ENCODE measurements at places on chromosomes 11 and 22.

DNA sequence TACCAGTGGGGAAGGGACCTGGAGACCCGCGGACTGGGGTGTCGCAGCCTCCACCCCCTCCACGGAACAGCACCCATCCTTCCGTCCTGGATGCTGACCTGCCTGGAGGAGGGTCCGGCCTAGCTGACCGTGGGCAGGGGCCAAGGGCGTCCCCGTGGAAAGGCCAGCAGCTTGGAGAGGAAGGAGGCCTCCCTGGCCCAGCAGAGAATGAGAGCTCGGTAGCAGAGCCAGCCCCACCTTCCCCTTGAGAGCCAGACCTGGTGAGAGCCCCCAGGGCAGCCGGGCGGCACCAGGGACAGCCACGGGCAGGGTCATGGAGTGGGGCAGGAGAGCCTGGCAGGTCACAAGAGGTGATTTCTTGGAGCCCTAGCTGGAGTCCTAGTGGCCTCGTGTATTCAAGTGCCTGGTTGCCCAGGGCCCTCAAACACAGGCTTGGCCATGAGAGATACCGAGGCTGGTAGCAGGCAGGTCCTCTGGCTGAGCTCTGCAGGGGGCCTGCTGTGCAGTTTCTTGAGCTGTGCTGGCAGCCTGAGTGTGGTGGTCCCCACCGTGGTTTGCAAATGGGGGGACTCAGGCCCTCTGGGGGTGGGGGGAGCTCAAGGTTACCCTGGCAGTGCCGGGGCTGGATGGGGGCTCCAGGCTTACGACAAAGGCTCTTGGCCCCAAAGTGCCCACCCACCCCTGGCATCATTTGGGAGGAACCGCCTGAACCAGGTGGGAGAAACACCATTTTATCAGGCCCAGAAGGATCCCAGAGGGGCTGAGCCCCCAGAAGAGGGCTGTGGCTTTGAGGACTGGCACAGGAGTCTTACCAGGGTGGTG, 7.6 kb downstream of the TSPAN32 start:
- no peak for DNase-seq

- peak; percentile 58 for DNase-seq
Observed at GRCh38 chr22:34427841-34428240, 507.6 kb upstream of the LARGE1 start.

DNA sequence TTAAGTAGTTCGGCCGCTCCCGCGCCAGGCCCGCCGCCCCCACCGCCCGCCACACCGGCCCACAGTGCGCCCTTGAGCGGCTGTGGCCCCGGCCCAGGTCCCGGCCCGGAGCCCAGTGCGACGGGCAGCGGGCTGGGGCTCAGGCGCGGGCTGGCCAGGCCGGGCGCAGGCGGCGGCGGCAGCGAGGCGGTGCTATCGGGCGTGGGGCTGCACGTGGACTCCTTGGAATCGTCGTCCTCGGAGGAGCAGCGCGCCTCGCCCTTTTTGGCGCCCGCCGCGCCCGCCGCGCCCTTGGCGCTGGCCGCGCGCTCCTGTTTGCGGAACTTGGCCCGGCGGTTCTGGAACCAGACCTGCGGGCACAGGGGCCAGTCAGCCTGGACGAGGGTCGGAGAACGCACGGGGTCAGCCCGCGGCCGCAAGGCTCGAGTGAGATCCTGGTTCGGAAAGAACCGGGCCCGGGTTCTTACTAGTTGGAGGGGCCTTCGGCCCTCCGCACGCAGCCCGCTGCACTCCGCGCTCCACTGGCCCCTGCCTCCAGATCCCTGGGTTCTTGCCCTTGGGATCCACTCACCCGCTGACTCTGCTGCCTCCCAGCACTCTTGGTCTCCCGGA, 4.0 kb downstream of the PHOX2A start:
- no peak for DNase-seq

GRCh38 chr11:12690663-12691062, 16.4 kb downstream of the TEAD1 start:
- no peak for DNase-seq

GRCh38 chr11:12392672-12393071, 15.3 kb downstream of the PARVA start:
- peak; percentile 97 for DNase-seq

DNA sequence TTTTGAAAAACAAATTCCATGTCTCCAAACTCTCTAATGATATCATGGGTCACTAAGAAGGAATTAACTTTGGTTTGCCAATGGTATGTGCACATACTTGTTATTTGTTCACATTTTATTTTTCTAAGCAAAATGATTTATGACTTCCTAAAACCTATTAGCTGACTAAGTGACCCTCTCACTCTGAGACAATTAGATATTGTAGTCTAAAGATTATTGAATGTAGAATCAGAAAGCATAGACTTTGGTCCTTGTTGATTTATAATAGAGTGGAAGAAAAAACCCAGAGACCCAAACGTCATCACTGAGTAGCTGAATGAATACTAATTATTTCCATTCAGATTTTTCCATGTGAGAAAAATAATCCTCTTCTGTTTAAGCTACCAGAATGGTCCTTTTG, 243.5 kb upstream of the ANO3 start:
- DNase-seq, result no peak

DNA sequence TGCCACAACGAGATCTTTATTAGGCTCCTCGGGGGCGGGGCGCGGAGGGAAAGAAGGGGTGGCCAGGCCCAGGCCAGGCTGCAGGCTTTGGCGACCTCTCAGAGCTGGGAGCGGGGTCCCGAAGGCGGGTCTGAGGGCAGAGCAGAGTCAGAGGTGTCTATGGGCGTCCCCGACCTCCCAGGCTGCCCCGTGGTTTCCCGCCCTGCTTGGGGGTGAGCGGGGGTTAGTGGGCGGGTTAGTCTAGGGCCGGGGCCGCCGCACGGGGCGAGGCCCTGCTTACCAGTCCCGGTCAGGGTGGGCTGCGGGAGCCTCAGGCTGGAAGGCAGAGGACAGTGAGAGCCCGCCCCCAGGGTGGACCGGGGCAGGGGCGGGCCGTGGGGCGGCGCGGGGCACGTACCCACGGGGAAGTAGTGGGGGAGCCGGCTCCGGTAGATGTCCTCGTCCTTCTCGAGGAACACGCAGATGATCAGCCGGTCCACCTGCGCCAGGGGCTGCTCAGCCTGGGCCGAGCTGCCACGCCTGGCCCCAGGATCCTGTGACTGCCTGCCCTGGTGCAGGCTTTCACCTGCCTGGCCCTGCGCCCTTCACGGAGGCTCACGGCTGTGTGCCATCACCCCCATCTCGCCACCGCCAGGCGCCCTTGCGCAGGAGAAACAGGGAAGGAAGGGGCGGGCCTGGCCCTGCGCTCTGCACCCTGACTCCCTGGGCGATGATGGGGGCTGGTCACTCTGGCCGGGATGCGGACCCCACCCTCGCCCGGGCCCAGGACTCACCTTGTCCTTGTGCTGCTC, 12.5 kb downstream of the OTUB1 start:
- peak; percentile 74 for DNase-seq

- DNase-seq, result no peak
Observed at GRCh38 chr11:1109918-1110705, 35.4 kb downstream of the MUC2 start.

GRCh38 chr11:10232756-10233155, 61.3 kb downstream of the SBF2 start:
- DNase-seq, result no peak

DNA sequence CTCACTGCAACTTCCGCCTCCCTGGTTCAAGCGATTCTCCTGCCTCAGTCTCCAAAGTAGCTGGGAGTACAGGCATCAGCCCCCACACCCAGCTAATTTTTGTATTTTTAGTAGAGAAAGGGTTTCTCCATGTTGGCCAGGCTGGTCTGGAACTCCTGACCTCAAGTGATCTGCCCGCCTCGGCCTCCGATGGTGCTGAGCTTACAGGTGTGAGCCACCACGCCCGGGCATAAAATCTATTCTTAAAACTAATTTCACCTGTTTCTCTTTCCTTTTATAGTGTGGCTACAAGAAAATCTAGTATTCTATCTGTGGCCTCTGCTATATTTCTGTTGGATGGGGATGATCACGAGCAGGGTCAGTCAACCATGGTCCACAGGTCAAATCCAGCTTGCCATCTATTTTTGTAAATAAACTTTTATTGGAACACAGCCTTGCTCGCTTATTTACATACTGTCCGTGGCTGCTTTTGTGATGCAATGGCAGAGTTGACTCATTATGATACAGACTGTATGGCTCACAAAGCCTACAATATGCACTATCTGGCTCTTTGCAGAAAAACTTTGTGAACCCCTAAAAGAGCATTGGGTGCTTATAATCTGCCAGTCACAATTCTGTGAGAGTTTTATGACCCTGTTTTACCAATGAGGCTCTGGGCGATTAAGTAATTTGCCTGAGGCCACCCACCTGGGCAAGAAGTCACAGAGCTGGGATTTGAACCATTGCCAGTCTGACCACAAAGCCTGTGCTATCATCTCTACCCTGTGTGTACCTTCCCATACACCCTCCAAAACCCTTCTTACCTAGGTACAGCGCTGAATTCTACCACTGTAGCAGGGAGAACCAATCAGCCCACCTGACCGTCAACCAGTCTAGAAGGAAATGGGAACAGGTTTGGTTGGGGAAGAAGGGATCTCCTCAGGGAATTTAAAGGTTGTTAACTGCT, 28.3 kb downstream of the SLC1A2 start:
- DNase-seq, result peak; percentile 92

GRCh38 chr11:10678101-10678500, 15.5 kb downstream of the IRAG1 start:
- DNase-seq, result no peak

DNA sequence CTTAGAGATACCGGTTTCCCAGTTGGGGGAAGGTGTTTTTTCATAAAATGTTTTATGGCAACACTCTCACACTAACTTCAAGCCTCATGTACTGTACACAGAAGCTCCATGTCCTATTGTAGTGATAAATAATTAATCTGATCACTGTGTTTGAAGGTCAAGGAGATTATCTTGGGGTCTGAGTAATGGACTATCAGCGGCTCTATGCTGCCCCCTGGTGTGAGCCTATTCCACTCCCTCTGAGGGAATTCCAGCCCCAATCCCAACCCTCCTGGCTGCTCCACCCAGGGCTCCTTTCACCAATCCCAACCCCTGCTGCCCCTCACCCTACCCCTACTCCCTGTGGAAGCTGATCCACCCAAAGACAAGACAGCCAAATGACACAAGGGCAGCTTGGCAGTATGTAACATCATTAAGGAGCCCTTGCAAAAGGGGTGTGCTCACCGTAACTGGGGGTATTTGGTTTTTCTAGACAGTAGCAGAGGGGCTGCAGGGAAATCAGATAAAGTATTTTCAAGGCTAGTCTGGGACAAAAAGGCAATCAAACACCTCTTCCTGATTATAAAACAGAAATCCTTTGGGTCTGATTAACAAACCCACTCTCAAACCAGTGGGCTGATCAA, 22.3 kb downstream of the HPS4 start:
- DNase-seq, result peak; percentile 44

DNA sequence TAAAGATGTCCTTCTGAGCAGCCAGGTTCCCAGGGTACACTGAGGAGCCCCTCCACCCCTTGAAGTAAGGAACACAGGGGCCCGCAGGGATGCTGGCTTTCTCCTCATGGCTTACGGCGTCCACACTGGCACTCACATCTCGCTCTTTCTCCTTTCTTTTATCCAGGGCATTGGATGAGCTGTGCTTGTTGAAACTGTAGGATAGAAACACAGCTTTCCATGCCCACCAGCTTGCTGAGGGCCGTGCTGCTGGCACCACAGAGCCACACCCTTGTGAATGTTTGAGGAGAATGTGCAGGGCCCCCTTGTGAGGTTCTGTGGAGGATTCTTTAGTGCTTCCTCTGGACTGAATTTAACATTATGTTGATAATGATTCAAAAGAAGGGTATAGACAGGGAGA, 51.7 kb upstream of the B3GAT1 start:
- no peak for DNase-seq

DNA sequence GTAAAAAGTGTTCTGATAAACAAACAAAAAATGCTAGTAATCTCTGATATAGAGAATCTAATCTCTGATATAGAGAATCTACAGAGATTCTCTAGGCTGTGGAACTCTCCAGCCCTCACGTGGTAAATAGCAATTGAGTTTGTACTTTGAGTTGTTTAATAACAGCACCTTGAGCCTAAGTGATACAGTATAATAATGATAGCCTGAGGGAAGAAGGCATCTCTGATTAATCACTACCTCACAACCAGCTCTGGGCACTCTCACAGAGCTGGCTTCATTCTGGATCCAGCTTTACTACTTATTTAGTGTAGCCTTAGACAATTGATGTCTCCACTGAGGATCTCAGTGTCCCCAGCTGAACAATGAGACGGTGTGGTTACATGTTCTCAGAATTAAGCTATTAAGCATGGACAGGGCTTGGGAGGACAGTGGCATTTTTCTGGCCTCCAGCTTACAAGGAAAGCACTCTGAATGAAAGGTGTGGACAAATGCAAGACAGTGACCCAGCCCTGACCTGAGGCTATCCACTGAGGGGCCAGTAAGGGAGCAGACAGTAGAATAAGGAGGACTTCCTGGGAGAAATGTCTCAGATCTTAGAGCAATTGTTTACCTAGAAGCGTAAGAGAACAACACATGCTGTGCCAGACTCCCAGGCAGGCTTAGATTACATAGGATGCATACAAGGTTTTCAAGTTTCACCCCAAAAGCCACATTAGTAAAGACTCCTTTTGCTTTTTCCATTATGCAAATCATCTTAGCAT, 88.7 kb upstream of the DRD2 start:
- DNase-seq, result peak; percentile 51

GRCh38 chr22:20437613-20438426, at the start of gene SCARF2:
Gene SCARF2 (minus strand): TSS chr22:20437825. CDS start chr22:20437754, 71 bp downstream.
- no peak for DNase-seq

DNA sequence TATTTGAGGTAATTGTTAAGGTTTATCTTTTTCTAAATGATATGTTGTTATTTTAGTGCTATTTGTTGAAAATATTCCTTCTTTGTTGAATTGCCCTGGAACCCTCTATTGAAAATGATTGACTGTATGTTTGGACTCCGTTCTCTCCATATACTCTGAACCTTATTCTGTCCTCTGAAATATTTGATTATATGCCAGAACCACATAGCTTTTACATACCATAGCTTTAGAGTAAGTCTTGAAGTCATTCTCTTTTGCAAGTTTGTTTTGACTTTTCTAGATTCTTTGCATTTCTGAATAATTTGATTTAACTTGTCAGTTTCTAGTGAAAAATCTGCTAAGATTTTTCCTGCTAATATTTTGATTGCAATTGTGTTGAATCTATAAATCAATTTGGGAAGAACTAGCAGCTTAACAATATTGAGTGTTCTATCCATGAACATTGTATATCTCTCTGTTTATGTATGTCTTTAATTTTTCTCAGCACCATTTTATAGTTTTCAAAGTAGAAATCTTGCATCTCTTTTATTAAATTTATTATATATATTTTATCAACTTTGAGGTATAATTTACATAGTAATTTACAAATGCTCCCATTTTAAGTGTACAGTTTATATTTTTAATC, 51.7 kb upstream of the PITPNB start:
- DNase-seq, result no peak

GRCh38 chr11:65310215-65310614, 4.5 kb upstream of the CDC42EP2 start:
- no peak for DNase-seq

GRCh38 chr11:121298774-121299173, 6.2 kb downstream of the SC5D start:
- DNase-seq, result peak; percentile 80

GRCh38 chr11:111586388-111586831, 15.8 kb upstream of the SIK2 start:
- peak; percentile 63 for DNase-seq
